Pulmonary artery endothelial cell (primary cell): ENCODE measurements at places on chromosomes 2 and 18. TPM values are rescaled to one million over a fixed set of nuclear protein-coding genes. Genes with fewer than 3 reads are reported as not detected.

DNA sequence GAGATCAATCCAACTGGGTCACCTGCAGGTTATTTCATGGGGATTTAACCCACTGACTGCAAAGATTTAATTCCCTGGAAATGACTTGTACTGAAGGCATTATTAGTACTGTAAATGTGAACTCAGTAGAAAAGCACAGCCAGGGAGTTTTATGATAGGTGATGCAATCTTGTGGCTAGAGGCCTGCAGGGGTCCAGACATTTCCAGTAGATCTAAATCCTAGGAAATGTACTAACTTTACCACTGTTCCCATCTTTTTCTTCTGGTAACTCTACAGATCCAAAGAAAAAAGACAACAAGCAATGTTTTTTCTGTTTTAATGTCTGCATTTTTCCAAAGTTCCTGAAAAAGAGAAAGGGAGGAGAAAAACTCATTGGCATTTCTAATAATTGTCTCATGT lies 500.1 kb downstream of the ARHGAP15 start:
- no peak for DNase-seq

- no peak for DNase-seq
Observed at GRCh38 chr18:70194227-70194890, 11.1 kb downstream of the RTTN start.

Gene CACNB4
- total RNA-seq: 0.13 and 0.21 TPM in 2 replicates

Gene ACADL
- not detected in 2 replicates for total RNA-seq
